CD8-positive, alpha-beta memory T cell (primary cell): ENCODE measurements at places on chromosomes 6 and 20. TPM values are rescaled to one million over a fixed set of nuclear protein-coding genes. Genes with fewer than 3 reads are reported as not detected.

DNA sequence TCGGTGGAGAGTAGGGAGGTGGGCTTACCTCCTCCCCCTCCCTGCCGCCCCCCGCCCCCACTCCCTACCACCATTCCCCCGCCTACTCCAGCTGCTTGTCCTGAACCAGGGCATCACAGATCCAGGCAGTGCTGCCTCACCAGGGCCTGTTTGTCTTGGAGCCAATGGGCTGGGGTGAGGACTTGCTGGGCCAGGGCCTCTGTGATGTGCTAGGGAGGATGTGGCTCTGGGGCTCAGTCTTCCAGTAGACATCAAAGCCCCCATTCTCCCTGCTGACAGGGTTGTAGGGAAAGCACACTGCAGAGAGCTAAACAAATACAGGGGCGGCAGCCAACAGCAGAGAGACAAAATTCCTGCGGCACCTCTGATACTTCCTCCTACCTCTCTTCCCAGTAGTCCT, 48.2 kb upstream of the NXT1 start:
- H3K4me1 ChIP-seq: no peaks in the 10 kb centered on the region
- no peaks in the 10 kb centered on the region for H3K27me3 ChIP-seq
- no peak for DNase-seq
- H3K4me3 ChIP-seq: no peak overlapping the region
- H3K36me3 ChIP-seq: no peaks in the 10 kb centered on the region
- no peak overlapping the region for H3K27ac ChIP-seq

GRCh38 chr20:63370618-63371187, 9.6 kb upstream of the CHRNA4 start:
- H3K36me3 ChIP-seq: no peaks in the 10 kb centered on the region
- no peak for DNase-seq
- no peak overlapping the region for H3K27ac ChIP-seq
- no peaks in the 10 kb centered on the region for H3K27me3 ChIP-seq

DNA sequence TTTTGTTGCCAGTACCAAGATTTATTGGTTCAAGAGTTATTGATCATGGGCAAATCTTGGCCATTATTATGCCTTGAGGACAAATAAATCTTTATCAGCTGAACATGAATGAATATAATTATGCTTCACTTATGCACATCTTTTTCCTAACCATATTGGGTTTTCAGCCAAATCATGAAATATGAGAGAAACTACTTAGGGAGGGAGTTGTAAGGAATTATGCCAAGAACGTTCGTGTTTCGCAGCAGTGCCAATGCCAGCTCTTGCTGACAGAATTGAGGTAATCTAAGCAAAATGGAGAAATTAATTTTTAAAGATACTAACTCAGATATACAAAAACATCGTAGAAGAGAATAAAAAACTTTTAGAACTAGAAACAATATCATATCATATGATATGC, 301.1 kb upstream of the SASH1 start:
- no peak overlapping the region for H3K4me3 ChIP-seq
- no peak for DNase-seq
- no peak overlapping the region for H3K27ac ChIP-seq
- H3K36me3 ChIP-seq: no peaks in the 10 kb centered on the region
- H3K27me3 ChIP-seq: no peaks in the 10 kb centered on the region
- no peaks in the 10 kb centered on the region for H3K4me1 ChIP-seq

DNA sequence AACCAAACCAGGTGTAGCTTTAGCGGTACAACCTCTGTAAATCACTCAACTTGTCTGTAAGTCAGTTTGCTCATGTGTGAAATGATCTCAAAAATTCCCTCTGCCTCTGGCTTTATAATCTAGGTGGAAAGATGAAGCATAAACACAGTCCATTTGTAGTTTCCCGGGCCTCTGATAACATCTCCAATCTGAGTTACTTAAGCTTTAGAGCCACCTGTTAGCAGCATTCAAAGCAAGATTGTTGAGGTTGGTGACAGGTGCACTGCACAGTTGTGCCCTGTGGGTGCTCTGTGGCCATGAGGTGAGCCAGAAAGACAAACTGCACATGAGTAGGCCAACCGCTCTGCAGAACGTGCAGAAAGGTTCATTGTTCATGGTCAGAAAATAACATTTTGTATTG, 53.7 kb downstream of the MOCS1 start:
- no peaks in the 10 kb centered on the region for H3K36me3 ChIP-seq
- H3K4me1 ChIP-seq: no peaks in the 10 kb centered on the region
- no peak overlapping the region for H3K4me3 ChIP-seq
- no peak for DNase-seq

TMC2 gene
- total RNA-seq: not detected
